ENCODE measurements at places on chromosomes 2 and 18. TPM values are rescaled to one million over a fixed set of nuclear protein-coding genes. Genes with fewer than 3 reads are reported as not detected.

DNA sequence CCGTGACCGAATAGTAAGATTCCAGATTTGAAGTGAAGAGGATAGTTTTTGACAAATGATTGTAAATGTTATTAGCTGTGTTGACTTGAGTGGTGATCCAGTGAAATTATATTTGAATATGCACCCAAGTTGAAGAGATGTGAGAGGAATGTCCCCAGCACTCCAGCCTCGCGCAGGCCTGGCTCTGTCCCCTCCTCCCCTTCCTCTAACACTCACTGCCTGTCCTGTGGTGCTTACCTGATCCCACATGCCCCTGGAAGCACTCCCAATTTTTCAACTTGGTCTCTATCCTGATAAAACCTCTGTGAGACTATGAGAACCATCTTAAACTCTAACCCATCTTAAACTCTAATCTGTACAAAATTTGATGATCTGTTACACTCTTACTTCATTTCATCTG is 154.7 kb upstream of the LRP1B start:
- no peaks in the 10 kb centered on the region for H3K27me3 ChIP-seq
- H3K36me3 ChIP-seq: no peaks in the 10 kb centered on the region
- no peak overlapping the region for H3K4me3 ChIP-seq
- H3K4me1 ChIP-seq: no peaks in the 10 kb centered on the region

DNA sequence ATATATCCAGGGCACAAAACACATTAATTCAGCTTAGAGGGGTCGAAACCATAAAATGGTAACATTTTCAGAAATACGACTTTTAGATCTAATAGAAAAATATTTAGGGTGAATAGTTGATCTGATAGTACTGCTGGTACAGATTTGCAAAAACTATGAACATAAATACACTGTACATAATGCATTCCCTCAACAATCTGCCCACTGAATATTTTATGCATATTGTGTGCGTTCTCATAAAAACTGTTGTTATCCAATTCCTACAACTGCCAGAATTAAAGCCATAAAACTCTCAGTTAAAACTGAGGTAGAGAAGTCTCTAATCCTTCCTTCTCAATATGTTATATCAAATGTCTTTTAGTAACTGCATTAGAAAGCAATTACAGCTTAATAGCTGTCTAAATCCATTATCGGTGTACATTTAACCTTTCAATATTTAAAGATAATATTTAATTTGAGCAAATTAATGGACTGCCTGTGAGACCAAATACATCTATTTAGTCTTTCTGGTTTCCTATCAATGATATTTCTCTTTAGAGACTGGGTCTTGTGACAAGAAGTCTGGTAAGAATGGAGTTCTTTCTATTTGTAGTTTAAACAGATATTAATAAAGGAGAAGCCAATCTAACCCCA is 32.5 kb downstream of the TCF4 start:
- H3K4me1 ChIP-seq: no peaks in the 10 kb centered on the region
- no peaks in the 10 kb centered on the region for H3K27me3 ChIP-seq
- no peak overlapping the region for H3K4me3 ChIP-seq
- DNase-seq: no peak

GRCh38 chr18:75162467-75162866 is 46.5 kb downstream of the PTGR3 start:
- no peak overlapping the region for H3K4me3 ChIP-seq
- no peaks in the 10 kb centered on the region for H3K4me1 ChIP-seq
- H3K27ac ChIP-seq: no peak overlapping the region
- no peak for DNase-seq
- H3K36me3 ChIP-seq: no peaks in the 10 kb centered on the region

The FSHR gene
- total RNA-seq: 0.28 TPM

Data from right atrium auricular region (tissue), 2 donors.